ENCODE measurements at places on chromosomes 3 and 15.

DNA sequence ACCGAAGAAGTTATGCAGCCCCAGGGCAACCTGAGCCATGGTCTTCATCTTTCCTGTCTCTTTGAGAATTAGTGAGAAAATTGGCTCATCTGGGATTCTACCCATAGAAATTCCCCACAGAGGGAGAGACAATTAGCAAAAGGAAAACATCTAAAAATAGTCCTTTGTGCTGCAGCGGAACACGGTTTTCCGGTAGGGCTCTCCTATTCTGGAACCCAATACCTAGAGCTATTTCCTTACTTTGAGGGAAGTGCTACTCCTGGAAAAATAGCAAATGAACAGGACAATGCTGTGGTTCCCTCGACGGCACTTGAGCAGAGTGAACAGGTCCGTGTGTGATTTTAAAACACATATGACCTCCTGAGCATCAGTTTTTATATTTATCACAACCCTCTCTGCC is 210.5 kb downstream of the FGF12 start:
- DNase-seq = no peak

- DNase-seq = no peak
These were observed 5.9 kb downstream of the KBTBD13 start for GRCh38 chr15:65082303-65082953.

GRCh38 chr15:98999233-98999632 is 8.4 kb downstream of the PGPEP1L start:
- no peak for DNase-seq

DNA sequence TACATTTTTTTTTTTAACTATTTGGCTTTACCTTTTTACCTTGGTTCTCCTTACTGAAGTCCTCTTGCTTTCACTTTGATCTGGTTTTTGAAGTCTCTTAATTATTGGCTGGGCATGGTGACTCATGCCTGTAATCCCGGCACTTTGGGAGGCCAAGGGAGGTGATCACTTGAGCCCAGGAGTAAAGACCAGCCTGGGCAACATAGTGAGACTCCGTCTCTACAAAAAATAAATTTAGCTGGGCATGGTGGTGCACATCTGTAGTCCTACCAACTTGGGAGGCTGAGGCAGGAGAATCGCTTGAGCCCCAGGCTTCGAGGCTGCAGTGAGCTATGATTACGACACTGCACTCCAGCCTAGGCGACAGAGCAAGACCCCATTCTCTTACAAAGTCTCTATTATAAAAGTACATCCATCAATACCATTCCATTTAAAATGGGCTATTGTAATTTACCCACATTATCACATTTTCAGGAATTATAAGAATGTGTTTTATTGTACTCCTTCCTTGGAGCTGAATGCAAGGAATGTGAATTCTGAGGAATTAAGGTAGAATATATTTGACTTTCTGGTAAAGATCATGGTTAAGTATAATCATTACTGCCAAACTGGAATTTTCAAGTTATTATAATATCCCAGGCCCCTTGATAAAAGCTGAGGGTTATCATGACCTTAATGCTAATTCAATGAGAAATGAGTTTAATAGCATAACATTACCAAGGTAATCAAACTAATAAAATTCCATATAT is 49.0 kb downstream of the MSL2 start:
- no peak for DNase-seq

DNA sequence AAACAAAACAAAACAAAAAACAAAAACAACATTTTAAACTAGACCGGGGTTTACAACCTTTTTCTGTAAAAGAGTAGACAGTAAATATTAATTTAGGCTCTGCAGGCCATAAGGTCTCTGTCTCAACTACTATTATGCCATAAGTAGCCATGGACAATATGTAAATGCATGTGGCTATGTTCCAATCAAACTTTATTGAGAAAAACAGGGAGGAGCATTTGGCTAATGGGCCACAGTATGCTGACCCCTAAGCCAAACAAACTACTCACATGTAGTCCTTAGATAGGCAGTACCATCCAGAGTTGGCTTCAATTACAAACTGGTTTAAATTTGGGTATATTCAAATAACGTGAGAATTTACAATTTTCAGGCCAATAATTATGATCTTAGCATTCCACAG is 144.2 kb downstream of the TBL1XR1 start:
- no peak for DNase-seq

GRCh38 chr3:113174801-113175485 is 36.4 kb upstream of the BOC start:
- DNase-seq = no peak

GRCh38 chr3:77001062-77001701 is 38.7 kb upstream of the ROBO2 start:
- no peak for DNase-seq

- DNase-seq = no peak
These were observed 34.7 kb downstream of the GRK7 start for GRCh38 chr3:141797819-141798447.

DNA sequence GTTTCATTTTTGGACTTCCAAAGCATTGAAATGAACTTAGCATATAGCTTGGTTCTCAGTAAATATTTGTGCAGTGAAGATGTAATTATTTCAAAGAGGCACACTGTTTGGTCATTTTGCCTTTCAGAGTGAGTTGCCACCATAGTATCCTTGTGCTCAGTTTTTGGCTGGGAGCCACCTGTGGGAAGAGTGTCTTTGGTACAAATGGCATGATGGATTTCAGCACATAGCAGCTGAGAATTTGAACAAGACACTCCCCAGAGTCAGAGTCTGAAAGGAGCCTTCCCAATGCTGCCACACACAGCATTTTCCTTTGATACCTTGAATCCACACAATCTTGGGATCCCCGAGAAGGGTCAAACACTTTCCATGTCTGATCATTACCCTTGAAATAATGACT is 897.2 kb upstream of the ARPP21 start:
- no peak for DNase-seq

- DNase-seq = no peak
These were observed 59.3 kb downstream of the IL16 start for GRCh38 chr15:81255958-81256320.

- no peak for DNase-seq
These were observed 92.7 kb upstream of the PLXND1 start for GRCh38 chr3:129699199-129699598.

DNA sequence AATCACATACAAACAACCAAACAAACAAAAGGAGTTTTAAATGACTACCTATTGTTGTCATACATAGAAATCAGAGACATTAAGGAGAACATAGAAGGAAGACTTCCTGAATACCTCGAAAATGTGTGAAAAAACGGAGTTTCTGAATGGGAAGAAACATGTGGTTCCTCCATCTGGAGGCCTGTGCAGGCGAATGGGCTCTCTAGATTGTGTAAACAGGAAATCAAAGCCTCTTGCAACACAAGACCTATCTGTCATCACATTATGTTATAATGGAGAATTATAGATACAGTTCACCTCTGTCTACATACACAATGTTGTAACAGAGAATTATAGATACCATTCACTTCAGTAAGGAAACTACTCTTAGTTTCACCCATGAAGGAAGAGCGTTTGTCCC is 44.1 kb downstream of the RUBCN start:
- no peak for DNase-seq

- no peak for DNase-seq
These were observed 10.2 kb upstream of the NR2E3 start for GRCh38 chr15:71800190-71800589.

- DNase-seq = no peak
These were observed 48.0 kb downstream of the CFAP92 start for GRCh38 chr3:128945878-128946175.

DNA sequence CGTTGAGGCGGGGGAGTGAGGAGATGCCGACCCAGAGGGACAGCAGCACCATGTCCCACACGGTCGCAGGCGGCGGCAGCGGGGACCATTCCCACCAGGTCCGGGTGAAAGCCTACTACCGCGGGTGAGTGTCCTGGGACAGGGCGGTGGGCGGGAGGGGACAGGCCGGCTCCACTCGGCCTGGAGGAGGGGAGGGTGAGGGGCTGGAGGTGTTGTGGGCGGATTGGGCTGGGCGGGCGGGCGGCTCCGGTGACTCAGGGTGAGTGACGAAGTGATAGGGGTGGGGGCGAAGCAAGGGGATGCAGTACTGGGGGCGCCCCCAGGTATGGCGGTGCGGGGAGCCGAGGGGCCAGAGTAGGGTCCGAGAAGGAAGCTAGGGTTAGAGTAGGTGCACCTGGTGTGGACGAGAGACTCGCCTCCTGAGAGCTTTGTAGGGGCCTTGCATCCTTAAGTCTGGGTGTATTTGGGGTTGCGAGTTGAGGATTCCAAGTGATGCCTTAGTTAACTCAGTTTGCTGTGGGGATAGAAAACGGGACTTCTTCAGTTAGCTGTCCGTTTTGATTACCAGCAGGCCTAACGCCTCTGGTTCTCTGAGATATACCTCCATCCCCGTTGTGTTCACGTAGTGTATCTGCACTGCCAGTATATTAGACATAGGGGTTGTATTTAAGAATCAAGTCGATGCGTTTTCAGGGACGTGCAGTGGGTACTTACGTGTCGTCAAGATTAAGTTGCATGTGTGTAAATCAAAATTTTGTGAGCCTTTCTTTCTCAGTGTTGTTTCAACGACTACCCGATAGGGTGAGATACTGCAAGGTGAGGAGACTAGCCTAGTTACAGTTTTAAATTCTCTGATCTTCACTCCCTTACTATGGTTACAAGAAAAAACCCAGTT is 670 bp downstream of the PRKCI start:
- peak; percentile 82 for DNase-seq

- no peak for DNase-seq
These were observed 194.4 kb downstream of the ARRDC4 start for GRCh38 chr15:98154863-98155262.

- DNase-seq = no peak
These were observed 122.3 kb downstream of the EFHB start for GRCh38 chr3:19811689-19812088.

All from aorta (tissue), 5 donors.